ENCODE measurements at places on chromosomes 5 and 9.

DNA sequence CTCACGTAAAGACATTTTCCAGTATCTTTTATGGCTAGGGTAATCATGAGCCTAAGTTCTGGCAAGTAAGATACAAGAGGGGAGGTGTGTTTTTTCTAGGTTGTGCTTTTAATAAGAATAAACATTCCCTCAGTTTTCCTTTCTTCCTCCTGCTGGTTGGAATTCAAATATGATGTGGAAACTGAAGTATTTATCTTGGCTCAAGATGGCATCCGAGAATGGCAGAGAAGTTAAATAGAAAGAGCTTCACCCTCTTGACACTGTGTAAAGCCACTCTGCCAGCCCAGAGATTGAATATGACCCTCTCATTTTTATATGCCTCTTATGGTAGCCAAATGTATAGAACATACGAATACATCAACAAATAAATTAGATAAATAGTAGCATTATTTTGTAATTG lies 438.4 kb downstream of the ISL1 start:
- no peak for DNase-seq

- no peak for DNase-seq
Observed at GRCh38 chr5:167122267-167122666, 1169.2 kb upstream of the WWC1 start.

DNA sequence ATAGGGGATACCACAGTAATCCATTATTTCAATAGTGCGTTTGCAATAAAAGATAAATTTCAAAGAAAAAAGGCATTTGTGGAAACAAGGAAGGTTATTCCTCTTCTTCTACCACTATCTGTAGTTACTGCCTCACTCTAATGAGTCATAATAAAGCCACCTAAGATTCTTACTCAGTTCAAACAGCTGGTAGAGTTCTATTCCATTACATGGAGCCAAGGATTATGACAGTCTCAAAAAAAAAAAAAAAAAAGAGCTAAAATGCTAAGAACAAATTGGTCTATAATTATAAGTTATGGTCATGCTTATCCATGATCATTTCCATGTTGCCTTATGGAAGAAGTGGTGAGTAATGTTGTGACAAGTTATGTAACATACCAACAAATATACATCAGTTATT lies 46.3 kb downstream of the DENND1A start:
- no peak for DNase-seq

- DNase-seq = peak; percentile 65
Observed at GRCh38 chr9:136327304-136327974, at the start of gene GPSM1. GPSM1 (plus strand) TSS chr9:136327539; CDS start chr9:136327696, 157 bp downstream.

GRCh38 chr5:140312067-140312790 lies 9.3 kb upstream of the PFDN1 start:
- peak; percentile 30 for DNase-seq

GRCh38 chr5:37938076-37938852 lies 98.4 kb upstream of the GDNF start:
- DNase-seq = no peak

DNA sequence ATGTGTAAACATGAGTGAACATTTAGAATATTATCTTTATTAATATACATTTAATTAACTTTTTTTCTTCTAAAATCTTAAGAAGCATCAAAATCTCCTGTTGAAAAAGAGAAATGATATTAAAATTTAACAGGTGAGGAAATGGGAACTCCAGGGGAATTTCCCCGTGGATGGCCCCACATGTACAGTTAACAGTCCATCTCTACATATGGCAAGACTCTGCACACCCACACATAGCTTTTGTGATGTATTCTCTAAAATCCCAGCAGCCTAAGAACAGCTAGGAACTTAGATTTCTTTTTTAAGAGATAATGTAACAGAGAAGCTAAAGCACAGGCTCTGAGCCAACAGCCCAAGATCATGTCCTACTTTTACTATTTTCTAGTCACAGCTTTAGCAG lies 556.3 kb upstream of the RGMB start:
- DNase-seq = no peak

GRCh38 chr5:165325221-165325620 lies 1819.8 kb downstream of the MAT2B start:
- DNase-seq = no peak

GRCh38 chr9:95962936-95963335 lies 87.4 kb downstream of the ERCC6L2 start:
- DNase-seq = no peak

GRCh38 chr9:86795047-86795442 lies 152.3 kb downstream of the GAS1 start:
- DNase-seq = no peak

DNA sequence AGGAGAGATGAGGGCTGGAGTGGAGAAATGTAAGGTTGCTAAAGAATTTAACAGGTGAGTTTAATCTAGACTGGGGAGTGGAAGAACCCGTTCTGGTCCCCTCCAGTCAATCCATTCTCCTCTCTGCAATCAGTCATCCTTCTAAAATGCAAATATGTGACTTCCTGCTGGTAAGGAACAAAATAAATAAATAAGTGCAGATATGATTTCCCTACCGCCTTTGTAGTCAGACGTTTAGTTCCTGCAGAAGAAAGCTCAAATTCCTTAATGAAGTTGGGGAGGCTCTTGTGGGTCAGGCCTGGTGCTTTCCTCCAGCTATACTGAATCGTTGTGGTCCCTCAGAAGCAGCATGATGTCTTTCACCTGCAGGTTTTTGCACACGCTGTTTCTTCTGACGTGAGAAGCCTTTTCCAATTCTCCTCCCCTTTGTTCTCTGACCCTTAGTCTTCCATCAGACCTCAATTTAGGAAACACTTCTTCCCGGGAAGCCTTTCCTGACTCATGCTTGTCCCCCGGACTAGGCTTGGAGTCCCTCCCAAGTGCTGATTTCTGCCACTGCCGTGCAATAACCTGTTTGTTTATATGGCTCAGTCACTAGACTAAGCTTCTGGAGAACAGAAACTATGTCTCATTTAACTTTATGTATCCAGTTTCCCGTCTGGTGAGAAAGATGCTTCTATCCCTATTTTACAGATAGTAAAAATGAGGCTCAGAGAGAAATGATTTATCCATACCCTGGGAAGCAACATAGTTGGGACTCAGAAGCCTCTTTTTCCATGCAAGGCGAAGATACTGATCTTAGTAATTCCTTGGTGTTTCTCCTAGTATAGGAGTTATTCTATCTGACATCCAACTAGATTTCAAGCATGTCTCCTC lies 1.3 kb downstream of the ATP6V1G1 start:
- no peak for DNase-seq

- no peak for DNase-seq
Observed at GRCh38 chr9:133632806-133633680, 3.1 kb upstream of the DBH start.

- no peak for DNase-seq
Observed at GRCh38 chr5:107523029-107523680, 147.6 kb downstream of the EFNA5 start.

- no peak for DNase-seq
Observed at GRCh38 chr5:172727551-172727950, 43.4 kb downstream of the DUSP1 start.

- DNase-seq = no peak
Observed at GRCh38 chr9:99431103-99431502, 209.0 kb downstream of the SEC61B start.

DNA sequence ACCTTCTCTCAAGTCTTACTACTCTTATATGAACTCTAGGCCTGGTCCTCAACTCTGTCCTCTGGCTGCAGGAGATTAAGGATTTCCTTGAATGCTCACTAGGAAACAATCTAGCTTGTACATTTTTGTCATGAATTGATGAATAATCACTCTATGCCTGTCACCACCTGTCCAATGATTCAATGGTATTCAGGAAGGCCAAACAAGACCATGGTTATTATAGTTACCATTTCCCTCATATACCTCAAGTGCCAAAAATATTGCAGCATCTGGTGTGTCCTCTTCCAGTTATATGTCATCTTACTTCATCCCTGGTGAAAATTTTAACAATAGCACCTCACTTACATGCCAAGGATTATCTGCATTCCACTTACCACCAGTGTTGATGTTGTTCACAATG lies 179.0 kb upstream of the MOCS2 start:
- DNase-seq = no peak

DNA sequence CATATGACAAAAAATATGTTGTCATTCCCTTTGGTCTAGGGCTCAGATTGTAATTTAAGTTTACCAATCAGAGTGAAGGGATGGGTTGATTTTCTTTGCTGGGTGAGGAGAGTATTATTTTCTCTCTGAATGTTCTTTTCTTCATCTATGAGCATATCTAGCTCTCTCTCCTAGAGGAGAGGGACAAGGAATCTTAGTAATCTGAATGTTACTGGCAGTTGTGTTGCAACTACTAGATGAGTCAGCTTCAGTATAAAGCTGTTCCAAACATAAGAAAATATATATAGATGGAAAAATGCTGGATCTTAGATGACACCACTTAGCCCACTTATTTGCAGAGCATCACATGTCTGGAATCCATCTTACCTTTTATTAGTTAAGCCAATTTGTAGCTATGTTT lies 259.3 kb downstream of the TUSC1 start:
- DNase-seq = no peak

GRCh38 chr5:52275639-52276038 lies 512.1 kb upstream of the ITGA1 start:
- DNase-seq = no peak

DNA sequence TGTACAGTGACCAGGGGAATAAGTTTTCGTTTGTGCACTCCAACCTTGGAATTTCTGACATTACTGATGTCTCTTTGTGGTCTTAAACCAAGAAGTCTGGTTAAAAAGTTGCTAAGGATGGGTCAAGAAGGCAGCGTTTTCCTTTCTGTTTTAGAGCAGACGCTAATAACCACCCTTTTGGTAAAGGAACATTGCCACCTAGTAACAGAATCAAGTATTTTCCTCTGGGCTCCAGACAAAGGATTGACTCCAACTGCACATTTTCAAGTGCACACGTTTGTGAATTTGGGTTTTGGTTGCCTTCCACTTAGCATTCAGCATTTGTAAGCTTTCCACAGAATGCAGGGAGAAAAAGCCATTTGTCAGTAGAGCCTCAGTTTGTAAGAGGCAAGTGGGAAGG lies 22.2 kb upstream of the CEP78 start:
- DNase-seq = peak; percentile 36

DNA sequence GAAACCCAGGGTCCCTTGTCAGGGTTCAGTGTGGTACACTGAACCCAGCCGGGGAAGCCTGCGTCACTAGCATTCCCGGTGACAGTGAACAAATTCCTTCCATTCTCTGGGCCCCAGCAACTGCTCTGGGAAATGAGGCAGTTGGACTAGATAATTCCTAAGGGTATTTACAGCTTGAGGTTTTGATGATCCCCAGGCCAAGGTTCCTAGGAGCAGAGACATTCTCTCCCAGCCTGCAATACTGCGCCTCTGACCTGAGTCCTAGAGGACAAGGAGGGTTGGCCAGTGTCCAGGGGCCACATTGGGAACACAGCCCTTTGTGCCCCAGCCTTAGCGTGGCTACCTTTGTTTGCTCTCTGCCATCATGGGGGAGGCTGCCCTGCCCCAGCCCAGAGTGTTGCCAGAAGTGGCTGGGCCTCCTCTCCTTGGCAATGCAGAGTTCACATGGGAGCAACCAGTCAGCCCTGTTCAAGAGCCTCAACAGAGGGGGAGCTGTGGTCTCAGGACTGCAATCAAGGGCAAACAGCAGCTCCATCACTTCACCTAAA lies 178.2 kb downstream of the SEC61B start:
- no peak for DNase-seq

- DNase-seq = no peak
Observed at GRCh38 chr9:104740621-104741020, 6.9 kb upstream of the NIPSNAP3A start.

- no peak for DNase-seq
Observed at GRCh38 chr9:79237861-79238260, 333.9 kb upstream of the TLE4 start.

DNA sequence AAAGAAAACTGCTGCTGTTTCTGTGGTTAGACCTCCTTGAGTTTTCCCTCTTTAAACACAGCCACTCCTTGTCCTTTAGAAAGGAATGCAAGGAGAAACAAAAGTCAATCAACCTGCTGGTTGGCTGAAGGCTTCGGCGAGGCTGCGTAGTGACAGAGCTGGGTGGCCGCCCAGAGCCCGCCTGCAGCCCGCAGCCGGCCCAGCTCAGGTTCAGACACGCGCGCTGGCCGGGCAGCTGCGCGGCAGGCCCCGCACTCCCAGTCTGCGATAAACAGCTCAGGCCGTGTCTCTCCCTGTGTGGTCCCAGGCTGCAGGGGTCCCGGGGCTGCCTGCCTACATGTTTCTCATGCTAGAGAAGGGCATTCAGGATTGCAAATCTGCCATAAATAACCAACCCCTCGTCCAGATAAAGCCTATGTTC lies 115.4 kb downstream of the HSD17B3 start:
- DNase-seq = no peak

DNA sequence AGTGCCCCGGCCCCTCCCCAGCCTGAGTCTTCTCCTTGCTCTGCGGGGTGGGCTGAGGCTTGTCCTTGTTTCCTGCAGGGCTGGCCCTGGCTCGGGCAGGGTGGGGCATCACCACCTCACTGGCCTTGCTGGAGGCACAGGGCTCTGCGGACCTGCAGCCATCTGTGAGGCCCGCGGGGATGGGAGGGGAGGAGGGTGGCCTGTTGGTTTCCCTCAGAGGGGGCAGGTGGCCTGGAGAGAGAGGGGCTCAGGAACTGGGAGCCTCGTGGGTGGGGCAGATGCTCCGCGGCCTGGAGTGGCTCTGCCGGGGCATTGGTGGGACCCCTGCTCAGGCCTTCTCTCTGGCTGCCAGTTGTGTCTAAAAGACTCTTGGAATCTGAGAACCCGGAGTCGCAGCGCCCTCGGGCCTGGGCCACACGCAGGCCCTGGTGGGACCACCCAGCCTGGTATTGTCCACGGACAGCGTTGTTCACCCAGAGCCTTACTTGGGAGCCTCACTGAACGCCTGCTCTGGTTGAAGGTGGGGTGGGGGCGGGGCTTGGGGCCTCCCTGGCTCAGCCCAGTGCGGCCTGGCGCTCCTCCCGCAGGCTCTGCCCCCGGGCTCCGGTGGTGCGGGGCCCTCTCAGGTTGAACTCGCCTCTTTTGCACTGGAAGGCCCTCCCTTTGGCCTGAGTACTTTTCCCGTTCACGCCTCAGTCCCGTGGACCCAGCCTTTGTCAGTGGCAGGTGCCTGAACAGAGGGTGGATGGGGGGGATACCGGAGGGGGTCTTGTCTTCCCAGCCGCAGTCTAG lies 111.3 kb downstream of the RXRA start:
- DNase-seq = no peak

GRCh38 chr5:114988096-114988495 lies 181.6 kb downstream of the TRIM36 start:
- DNase-seq = no peak

DNA sequence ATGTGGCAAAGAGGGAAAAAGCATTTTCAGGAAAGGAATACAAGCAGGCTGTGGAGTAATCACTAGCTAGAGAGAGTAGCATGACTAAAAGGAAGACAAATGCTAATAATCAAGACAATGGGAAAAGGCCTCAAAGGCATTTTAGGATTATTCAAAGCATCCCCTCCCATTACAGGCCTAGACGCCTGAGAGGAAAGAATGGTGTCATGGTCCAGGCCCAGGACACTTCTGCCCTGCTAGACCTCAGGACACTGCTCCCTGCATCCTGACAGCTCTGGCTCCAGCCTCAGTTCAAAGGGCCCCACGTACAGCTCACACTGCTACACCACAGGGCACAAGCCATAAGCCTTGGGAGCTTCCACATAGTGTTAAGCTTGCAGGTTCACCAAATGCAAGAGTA lies 40.8 kb upstream of the SHISAL2B start:
- DNase-seq = no peak

GRCh38 chr9:90552317-90552716 lies 90.3 kb downstream of the DIRAS2 start:
- no peak for DNase-seq

Measured in common myeloid progenitor, CD34-positive (primary cell).